GM18507 (cell line): ENCODE measurements at places on chromosomes 16 and 17.

DNA sequence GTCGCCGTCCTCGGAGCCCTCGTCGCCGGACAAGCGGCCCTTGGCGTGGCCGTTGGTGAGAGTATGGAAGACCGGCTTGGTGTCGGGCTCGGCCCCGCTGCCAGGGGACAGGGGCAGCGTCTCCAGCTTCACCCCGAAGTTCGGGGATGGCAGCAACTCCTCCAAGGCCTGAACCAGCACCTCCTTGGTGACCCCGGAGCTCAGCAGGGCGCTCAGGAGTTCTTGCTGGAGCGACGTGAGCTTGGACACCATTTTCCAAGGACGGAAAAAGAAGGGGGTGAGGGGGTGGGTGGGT, 279 bp downstream of the HNF1B start:
- no peak for DNase-seq

GRCh38 chr17:35284955-35285354, 42.1 kb downstream of the SLFN5 start:
- DNase-seq, result no peak

DNA sequence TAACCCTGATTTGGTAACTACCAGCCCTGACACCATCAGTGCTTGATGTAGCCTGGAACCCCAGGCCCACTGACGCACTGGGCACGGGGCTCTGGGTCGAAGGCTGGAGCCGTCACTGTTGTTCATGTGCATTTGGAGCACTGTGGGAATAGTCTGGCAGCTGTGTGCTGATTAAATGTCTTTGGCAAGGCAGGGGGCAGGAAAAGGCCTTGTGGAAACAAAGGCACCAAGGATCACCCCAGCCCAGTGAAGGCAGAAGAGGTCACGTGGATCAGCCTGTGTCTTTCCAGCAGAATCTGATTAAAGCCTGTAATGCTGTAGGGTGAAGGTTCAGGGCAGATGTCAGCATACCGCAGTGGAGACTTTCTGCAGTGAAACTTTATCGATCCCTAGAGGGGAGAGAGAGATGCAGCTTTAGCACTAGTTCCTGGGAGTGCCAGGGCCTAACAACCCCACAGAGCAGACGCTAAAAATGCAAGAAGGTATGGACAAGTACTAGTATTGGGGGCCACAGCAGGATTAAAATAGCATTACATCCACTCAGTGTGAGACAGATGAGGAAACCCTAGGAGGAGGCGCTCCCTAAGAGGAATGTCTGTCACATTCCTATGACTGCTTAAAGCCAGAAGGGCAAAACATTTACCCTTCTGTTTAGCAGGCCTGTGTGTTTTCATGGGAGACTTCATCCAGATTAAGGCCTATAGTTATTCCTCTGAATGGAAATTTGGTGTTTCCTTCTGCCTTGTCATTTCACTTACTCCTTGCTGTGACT, 9.7 kb downstream of the ZNHIT3 start:
- DNase-seq, result no peak

- no peak for DNase-seq
These were observed 3.8 kb downstream of the TTYH2 start for GRCh38 chr17:74217037-74217730.

DNA sequence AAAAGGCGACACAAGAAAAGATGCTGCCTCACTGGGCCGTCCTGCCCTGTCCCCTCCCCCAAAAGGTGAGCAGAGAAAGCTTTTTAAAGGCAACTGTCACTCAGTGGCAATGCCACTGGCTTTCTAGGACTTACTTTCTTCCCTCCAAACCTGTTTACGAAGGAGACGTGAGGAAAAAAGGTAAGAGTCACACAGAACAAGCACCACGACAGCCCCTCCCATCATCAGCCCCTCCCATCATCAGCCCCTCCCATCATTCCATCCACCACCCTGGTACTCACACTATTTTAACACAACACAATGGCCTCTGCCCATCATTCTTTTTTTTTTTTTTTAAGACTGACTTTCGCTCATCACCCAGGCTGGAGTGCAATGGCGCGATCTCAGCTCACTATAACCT, 77.1 kb downstream of the NXN start:
- DNase-seq, result no peak

- DNase-seq, result no peak
These were observed 25.4 kb downstream of the B9D1 start for GRCh38 chr17:19336938-19337711.

- DNase-seq, result no peak
These were observed 137.9 kb downstream of the GAS7 start for GRCh38 chr17:10060526-10060925.

- no peak for DNase-seq
These were observed 154.3 kb upstream of the ZFHX3 start for GRCh38 chr16:73202161-73202729.
